NCI-H1105 treated with DMSO at 0.1 percent for 48 hours (cell line): ENCODE measurements at places on chromosomes 12 and 14.

GRCh38 chr12:121804417-121805111 lies 755 bp downstream of the SETD1B start:
- DNase-seq: peak; percentile 13

- DNase-seq: peak; percentile 34
Measured at GRCh38 chr12:32568228-32568627, 110.9 kb upstream of the DNM1L start.

GRCh38 chr12:130212384-130212989 lies 50.2 kb downstream of the FZD10 start:
- peak; percentile 12 for DNase-seq

DNA sequence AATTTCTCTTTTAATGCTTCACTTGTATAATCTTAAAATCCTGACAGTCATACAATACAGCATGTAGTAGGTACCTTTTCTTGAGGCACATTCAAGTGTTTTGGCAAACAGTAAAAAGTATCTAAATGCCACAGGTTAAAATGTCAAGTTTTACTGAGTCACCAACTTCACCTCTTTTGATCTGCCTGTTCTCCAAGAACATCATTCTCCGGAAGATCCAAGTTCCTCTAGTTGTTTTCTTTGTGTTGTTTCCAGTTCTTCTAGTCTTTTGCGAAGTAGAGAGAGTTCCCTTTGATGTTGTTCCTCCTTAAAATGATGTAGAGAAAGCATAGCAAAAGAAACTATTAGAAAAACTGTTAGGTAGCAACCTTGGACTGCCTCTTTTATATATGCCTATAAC lies 151.1 kb downstream of the CEP83 start:
- no peak for DNase-seq

- DNase-seq: peak; percentile 70
Measured at GRCh38 chr12:79935624-79936345, 888 bp upstream of the PPP1R12A start.

DNA sequence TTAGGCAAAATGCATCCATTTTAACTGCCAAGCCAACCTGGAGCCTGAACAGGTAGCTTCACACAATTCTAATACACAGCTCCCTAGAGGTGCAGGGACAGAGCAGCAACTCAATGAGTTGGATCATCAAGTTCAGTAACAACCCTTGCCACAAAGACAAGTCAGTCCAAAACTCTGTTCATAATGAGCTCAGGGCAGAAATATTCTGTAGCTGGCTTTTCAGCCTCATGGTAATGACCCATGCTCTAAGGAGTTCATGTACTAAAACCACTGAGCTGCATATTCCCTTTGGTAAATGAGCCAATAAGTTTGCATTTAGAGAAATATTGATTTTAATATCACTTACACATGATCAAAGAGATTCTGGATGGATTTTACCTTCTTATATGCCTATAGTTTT lies 316.1 kb downstream of the SEC23A start:
- DNase-seq: no peak

DNA sequence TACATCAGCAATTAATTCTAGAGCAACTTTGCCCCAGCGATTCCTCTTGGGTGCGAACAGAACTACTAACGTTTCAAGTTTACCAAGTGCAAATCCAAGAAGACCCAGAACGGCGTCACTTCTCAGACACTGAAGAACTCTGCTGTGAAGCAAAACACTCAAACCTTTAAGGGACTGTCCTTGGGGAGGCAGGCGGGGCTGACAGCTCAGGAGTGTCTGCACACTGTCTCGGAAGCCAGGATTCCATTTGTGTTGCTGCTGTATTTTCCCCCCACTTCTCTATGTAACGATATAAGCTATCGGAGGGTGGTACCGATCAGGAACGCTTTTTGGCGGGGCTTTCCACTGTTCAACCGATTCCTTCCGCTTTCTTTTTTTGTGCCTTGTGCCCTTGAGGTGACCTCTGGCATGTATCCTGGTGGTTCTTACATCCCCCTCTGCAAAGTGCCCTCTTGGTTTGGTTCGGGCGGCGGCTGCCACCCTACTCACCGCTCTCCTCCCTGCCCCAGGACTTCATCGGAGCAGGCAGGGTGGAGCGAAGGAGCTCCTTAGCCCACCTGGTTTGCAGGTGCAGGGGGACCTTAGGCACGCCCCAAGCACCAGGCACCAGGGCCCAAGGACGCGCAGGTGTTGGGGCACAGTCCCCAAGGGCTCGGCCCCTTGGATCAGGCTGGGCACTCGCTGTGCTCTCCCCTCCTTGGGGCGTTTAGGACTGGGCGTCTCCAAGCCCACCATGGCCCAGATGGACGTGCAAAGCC lies 19.2 kb upstream of the MLXIP start:
- no peak for DNase-seq

GRCh38 chr12:53739214-53740129 lies 12.2 kb upstream of the CALCOCO1 start:
- DNase-seq: peak; percentile 28

DNA sequence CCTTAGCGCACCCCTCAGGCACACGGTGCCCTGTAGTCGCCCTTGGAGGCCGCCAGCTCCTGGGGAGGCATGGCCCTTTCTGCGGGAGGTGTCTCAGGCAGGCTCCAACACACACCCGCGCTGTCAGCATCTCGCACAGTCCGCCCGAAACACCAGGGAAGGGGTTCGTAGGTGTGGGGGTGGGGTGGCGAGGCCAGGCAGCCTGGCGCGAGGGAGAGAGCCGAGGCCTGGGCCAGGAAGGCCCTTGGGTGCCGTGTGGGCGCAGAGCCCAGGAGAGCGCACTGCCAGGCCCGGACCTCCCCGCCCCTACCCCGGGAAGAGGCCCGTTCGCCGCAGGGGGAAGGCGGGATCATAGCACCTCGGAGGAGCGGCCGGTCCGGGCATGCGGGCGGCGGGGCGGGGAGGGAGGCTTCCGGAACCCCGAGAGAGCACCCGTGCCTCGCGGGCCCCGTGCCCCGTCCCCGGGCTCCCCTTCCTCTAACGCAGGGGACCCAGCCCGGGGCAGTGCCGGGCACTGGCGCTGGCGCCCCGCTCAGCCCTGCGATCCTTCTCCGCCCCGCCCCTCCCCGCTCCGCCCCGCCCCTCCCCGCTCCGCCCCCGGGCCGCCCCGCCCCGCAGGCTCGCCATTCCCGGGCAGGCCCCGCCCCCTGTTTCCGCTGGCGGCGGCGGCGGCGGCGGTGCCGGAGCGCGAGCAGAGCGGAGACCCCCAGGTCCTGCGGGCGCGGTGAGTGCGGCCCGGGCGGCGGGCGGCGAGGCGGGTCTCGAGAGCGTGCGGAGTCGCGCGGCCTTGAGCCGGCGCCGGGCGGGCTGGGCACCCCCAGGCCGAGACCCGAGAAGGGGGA lies at the start of gene TSPAN9:
TSS of gene TSPAN9 (plus strand) at position 650 of the 842 bp plus-strand sequence. CDS start 123,815 bp downstream, outside the sequence.
- peak; percentile 68 for DNase-seq

- no peak for DNase-seq
Measured at GRCh38 chr12:51217133-51217967, 512 bp downstream of the POU6F1 start.

DNA sequence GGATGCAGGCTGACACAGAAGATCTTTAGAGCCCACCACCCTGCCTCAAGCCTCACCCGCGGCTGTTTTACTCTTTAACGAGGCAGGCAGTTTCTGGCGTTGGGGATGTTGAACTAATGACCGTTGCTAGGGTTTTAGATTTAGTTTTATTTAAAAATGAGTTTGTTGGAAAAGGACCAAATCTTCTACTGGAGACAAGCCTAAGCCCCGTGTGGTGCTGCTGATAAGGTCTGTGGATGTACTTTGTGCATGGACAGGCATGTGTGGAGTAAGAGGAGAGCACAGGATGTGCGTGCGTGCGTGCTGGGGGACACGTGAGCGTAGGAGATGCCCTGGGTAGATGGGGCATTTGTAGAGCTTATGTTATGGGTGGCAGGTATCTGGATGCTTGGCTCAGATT lies 5.7 kb downstream of the NTF3 start:
- no peak for DNase-seq

DNA sequence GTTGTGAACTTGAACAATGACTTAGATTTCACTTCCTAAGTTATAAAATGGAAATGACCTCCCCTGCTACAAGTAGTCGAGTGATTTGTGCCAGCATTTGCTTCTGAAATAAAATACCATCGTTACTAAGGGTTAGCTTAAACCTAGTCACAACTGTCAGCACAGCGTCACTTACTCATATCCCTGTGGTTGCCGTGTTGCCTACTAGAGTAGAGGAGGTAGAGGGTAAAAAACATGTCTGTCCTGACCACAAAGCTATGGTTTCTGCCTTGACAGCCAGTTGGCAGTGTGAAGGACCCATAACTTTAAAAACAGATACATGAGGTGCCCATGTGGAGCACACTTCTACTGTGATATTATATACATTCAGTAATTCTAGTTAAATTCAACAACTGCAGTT lies 234.2 kb upstream of the RGS6 start:
- DNase-seq: no peak

GRCh38 chr14:88386256-88386794 lies 868 bp downstream of the SPATA7 start:
- DNase-seq: peak; percentile 29

- DNase-seq: no peak
Measured at GRCh38 chr12:57489157-57489641, 1.3 kb downstream of the MARS1 start.

DNA sequence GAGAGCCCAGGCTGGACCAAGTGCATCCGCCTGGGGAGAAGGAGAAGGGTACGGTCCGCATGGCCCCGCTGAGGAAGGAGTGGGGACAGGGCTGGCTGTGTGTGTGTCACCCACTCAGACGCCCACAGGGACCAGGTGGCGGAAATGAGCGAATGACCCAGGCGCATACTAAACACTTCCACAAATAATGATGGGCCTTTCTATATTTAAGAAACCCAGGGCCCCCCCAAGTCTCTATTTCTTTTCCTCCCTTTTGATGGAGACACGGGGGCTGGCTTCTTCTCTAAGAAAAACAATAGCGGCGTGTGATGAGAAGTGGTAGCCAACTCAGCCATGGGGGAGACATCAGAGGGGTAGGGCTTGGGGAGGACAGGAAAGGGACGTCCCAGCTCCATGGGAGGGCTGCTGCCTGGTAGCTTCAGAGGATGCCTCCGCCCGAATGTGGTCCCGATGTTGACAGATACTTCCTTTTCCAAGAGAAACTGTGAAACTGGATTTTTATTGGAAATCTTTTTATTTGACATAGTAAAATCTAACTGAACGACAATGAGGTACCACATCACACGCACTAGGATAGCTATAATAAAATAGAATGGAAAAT lies 6.3 kb upstream of the MAP1LC3B2 start:
- DNase-seq: no peak

GRCh38 chr12:30329281-30329680 lies 366.4 kb downstream of the IPO8 start:
- DNase-seq: no peak

GRCh38 chr12:123111498-123112165 lies 39.3 kb downstream of the PITPNM2 start:
- DNase-seq: no peak

DNA sequence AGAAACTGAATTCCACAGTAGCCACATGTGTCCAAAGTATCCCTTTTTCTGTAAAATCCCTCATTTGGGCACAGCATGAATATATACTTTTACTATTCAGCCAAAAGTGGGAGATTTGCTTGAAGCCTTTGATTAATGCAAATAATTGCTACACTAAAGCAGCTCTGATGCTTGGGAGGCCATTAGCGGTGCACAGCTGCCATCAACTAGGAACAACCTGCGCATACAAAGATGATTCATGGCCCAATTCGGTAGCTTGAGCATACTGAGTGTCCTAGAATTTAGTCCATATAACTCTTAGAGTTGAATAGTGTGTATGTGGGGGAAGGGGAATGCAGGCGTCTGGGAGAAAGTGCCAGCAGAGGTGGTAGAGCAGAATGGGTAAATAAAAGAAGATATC lies 277.0 kb upstream of the RMST start:
- DNase-seq: no peak

GRCh38 chr12:85367936-85368335 lies 87.9 kb downstream of the ALX1 start:
- no peak for DNase-seq

- no peak for DNase-seq
Measured at GRCh38 chr12:94012071-94012470, 136.3 kb upstream of the PLXNC1 start.

DNA sequence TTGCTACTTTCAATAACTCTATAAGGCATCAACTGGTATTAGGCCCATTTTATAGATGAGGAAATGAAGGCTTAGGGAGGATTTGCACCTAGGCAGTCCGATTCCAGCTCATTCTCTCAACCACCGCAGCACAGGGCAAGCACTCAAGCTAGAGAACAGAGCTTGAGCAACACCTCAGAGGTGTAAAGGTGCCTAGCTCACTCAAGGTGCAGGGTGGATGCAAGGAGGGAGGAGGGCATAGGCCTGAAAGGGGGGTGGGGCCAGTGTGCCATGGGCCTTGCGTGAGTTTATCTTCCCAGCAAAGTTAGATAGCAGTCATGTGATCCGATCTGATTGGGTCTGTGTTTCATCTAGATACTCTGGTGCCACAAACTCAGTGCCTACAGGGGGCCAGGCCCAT lies 10.2 kb upstream of the EMP1 start:
- no peak for DNase-seq

DNA sequence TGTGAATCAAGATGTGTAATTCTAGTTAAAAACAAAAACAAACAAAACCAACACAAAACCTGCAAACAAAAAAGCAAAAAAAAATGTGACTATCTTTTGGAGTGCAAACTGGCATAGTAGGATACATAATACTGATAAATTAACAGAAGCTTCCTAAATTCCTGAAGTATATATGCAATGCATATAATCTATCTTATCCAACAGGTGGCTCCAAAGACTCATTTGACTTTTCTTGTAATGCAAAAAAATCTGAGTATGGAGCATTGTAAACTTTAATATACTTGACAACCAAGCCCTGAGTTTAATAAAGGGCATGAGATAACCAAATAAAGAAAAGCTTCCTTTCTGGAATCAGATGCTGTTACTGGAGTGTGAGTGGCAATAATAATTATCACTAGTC lies 1003.6 kb downstream of the FSCB start:
- DNase-seq: no peak

DNA sequence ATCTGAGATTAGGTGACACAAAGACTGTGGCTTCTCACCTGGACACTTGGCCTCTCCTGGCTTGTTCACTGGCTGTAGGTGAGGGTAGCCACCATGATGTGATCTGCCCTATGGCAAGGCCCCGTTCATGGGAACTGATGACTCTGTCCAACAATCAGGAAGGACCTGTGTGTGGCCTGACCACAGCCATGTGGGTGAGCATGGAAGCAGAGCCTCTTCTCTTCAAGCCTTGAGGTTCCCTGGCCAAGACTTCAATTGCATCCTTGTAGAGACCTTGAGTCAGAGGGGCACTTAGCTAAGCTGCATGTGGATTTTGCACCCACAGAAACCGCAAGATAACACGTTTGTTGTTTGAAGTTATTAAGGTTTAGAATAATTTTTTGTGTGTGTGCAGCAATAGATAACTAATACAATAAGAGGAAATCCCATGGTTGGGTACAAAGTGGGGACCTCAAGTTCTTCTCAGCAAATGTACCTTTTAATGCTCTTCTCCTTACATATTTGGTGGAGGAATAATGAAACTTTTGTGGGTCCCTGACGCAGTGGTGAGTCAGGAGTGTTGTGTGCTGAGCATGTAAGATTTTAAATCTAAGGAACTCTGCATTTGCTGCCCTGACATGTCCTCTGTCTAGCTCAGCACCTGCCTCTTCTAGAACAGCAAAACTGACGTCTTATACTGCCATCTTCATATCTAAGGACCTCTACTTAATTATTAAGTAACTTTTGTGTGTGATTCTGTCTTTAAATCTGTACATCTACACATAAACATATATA lies 27.5 kb upstream of the PLEKHG7 start:
- DNase-seq: no peak

- DNase-seq: no peak
Measured at GRCh38 chr12:122825773-122826724, 9.2 kb upstream of the HIP1R start.

- no peak for DNase-seq
Measured at GRCh38 chr14:67050896-67051295, 138.3 kb upstream of the GARIN2 start.

GRCh38 chr14:27077214-27077613 lies 479.4 kb upstream of the NOVA1 start:
- peak; percentile 63 for DNase-seq
